ENCODE measurements at places on chromosomes 13 and 19. TPM values are rescaled to one million over a fixed set of nuclear protein-coding genes. Genes with fewer than 3 reads are reported as not detected.

DNA sequence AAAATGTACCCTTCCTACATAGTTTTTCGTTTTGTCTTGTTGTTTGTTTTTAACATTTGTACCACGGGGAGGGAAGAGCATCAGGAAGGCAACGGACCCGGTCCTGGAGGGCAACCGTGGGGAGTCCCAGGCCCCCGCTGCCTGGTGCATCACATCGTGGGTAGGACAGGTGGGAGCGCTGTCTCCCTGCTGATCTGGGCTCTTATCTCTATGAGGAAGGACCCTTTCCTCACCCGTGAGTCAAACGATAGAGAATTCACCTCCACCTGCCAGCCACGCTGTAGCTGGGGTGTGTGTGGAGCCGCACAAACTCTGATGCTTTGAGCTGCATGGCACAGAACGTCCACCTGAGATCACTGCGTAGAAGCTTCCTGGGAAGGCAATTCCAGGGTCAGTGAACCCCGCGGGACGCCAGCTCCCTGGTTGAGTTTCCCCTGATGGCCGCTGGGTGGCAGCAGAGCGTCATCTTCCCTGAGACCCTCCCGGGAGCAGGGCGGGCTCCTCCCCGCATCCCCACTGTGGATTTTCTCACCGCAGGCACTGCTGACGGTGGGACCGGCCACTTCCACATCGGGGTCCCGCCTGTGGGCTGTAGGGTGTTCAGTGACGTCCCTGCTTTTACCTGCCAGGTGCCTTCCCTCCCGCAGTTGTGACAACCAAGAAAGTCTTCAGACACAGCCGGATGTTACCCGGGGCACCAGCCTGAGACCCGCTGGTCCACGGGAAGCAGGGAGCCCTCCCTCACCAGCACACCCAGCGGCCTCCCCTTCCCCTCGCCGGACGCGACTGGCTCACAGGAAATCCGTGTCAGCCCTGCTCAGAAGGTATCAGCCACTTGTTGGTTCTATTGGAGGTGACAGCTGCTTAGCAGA is 54.7 kb downstream of the ZNF787 start:
- peaks cover 10% of the 10 kb centered on the region for H3K27me3 ChIP-seq
- H3K36me3 ChIP-seq = no peaks in the 10 kb centered on the region
- DNase-seq = peak; percentile 89
- H3K27ac ChIP-seq = no peak overlapping the region

DNA sequence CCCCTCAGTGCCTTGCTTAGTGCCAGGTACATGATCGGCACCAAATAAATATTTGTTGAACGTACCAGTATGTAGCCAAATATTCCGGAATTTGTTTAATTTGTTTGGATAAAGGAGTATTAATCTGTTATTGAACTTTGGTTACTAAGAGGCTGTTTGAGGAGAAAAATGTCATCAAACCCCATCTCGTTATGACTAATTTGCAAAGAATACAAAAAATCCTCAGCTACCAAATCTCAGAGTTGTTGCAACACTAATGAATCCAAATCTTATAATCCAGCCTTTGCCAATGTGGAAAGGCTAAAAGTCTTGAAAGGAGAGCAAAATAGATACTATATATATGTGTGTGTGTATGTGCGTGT is 79.5 kb downstream of the KLF5 start:
- H3K4me3 ChIP-seq = no peak overlapping the region
- no peak for DNase-seq
- peaks cover 7% of the 10 kb centered on the region for H3K4me1 ChIP-seq
- no peaks in the 10 kb centered on the region for H3K36me3 ChIP-seq
- no peaks in the 10 kb centered on the region for H3K27me3 ChIP-seq

- H3K4me3 ChIP-seq = no peak overlapping the region
- no peaks in the 10 kb centered on the region for H3K27me3 ChIP-seq
- 0 out of 2 replicates have a peak, but pooled peaks cover 4% of the 10 kb centered on the region for H3K4me1 ChIP-seq
- DNase-seq = no peak
- peaks cover 12% of the 10 kb centered on the region for H3K36me3 ChIP-seq
- no peak overlapping the region for H3K27ac ChIP-seq
Measured at GRCh38 chr19:56116606-56117005, 4.5 kb downstream of the ZNF787 start.

- no peak overlapping the region for H3K27ac ChIP-seq
- no peaks in the 10 kb centered on the region for H3K4me1 ChIP-seq
- no peaks in the 10 kb centered on the region for H3K27me3 ChIP-seq
- no peak overlapping the region for H3K4me3 ChIP-seq
- H3K36me3 ChIP-seq = peaks cover 4% of the 10 kb centered on the region
- DNase-seq = no peak
Measured at GRCh38 chr13:101326710-101327109, 89.6 kb downstream of the NALCN start.

- H3K36me3 ChIP-seq = no peaks in the 10 kb centered on the region
- no peaks in the 10 kb centered on the region for H3K27me3 ChIP-seq
- DNase-seq = no peak
Measured at GRCh38 chr13:82344867-82345266, 1537.4 kb downstream of the SLITRK1 start.

Gene METTL21C
- not detected for polyA plus RNA-seq

Gene ZNF541
- polyA plus RNA-seq = 0.08 TPM

Gene CEBPA
- 0.15 TPM for polyA plus RNA-seq

Gene SELENOV
- 0.11 TPM for polyA plus RNA-seq

Measured in SK-N-SH (cell line).